ENCODE measurements at places on chromosomes 7 and 10. TPM values are rescaled to one million over a fixed set of nuclear protein-coding genes. Genes with fewer than 3 reads are reported as not detected.

DNA sequence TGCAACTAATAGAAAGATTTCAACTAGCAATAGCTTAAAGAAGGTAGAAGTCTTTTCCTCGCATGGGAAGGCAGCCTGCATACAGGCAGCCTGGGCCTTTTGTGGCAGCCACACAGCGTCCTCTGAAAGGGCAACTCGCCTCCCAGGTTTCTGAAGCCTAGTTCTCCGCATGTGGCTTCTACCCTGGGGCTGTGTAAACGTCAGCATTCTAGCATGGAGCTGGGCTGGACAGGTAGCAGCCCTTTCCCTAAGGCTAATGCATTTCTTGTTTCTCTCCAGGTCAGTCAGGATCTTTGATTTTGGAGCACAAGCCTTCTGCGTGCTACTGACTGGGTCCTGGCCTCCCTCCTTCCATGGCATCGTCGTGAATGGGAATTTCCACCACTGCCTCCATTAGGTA, 23.8 kb upstream of the SEC61G start:
- no peak for DNase-seq

The MRLN gene
- total RNA-seq = not detected

DNA sequence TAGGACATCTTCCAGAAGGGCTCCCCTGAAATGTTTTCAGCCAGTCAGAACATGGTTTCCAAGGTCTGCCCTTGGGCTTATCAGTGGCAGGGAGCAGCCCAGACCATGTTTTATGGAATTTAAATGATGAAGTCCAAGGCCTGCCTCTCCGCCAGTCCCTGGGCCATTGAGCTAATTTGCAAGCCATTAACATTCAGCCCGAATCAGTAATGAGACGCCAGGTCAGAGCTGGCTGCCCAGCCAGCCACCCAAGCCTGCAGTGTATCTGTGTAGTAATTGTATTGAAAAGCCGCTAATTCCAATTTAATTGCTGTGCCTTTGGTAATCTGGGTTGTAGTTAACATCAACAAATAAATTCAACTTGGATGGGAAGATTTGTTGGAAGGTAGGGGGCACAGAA, 131.4 kb downstream of the PAXIP1 start:
- DNase-seq = no peak

DNA sequence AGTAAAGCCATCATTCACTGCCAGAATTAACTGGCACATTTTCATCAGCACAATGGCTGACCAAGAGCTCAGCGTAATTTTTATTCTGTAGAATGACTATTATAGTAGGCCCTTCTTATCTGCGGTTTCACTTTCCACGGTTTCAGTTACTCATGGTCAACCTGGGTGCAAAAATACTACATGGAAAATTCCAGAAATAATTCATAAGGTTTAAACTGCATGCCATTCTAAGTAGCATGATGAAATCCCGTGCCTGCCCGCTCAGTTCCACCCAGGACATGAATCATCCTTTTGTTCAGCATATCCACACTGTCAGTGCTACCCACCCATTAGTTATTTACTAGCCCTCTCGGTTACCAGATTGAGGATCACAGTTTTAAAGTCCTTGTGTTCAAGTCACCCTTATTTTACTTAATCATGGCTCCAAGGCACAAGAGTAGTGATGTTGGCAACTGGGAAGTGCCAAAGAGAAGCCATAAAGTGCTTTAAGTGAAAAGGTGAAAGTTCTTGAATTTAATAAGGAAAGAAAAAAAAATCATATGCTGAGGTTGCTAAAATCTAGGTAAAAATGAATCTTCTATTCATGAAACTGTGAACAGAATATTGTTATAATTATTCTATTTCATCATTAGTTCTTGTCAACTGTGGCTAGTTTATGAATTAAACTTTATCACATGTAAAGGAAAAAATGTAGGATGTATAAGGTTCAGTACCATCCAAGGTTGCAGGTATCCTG, 204.9 kb downstream of the DOCK4 start:
- no peak for DNase-seq

Data from pulmonary artery endothelial cell (primary cell).